ENCODE measurements at places on chromosomes 3 and 15.

GRCh38 chr3:133754973-133755828 lies 9.0 kb downstream of the TF start:
- DNase-seq = no peak

- DNase-seq = peak; percentile 22
Observed at GRCh38 chr3:179528772-179529171, 34.0 kb upstream of the ACTL6A start.

DNA sequence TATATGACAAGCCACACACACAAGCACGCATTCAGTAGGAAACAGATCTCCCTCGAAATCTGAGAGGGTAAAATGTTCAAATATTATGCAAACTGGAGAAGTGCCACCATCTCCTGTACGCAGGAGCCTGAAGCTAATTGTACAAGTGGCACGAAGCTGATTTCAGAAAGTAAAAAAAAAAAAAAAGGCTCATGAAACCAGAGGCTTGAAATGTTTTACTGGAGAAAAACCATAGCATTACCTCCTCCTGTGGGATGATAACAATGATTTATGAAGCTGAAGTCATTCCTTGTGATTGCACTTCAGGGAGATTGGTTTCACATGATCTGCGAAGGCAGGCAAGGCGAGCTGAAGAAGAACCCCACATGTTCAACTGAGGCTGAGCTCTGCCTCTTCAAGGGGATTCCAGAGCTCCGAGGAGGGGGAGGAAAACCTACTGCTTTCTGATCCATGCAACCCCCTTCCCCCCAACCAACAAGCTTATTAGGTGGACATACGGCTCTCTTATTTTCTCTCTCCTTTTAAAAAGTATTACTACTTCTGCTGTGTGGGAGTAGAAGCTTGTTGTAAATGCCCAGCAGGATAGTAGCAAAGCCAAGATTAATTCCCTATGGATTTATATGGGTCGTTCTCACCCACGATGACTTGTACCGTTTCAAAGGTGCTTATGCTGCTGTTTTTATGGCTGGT lies 101.1 kb downstream of the GREM1 start:
- DNase-seq = peak; percentile 97

- no peak for DNase-seq
Observed at GRCh38 chr15:67855842-67856241, 16.0 kb upstream of the RNU6-1 start.
